ENCODE measurements at places on chromosomes 1 and 21.
A peak's percentile ranks its signal among the peaks of the same experiment; 100 is the strongest.

DNA sequence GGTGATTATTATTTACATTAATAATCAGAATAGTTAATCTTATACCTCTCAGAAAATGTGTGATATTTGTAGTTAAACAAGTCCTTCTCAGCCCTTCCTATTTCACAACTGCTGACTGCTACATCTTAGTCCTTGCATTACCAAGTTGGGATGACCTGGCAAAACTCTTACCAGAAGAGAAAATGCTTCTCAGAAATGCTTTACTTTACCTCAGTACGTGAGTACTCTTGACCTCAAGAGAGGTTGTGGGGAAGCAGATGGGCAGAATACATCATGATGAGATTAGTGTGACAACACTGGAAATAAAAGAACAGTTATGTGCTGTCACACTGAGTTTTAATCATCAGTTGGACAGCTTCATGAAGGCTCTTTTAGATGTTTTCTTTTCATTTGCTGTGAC, 16.2 kb downstream of the CFAP126 start:
- peak; percentile 11 for DNase-seq

DNA sequence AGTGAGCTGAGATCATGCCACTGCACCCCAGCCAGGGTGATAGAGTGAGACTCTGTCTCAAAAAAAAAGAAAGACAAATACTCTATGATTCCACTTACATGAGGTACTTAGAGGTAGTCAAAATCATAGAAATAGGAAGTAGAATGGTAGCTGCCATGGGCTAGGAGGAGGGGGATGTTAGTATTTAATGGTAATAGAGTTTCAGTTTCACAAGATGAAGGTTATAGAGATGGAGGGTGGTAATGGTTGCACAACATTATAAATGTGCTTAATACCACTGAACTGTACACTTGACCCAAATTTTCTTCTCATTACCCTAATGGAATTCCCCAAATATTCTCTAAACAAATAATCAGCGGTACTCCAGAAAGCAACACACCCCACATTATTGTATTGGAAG, 12.8 kb downstream of the EIF2B3 start:
- DNase-seq = no peak

- no peak for DNase-seq
Observed at GRCh38 chr21:17930093-17930492, 110.9 kb upstream of the C21orf91 start.

GRCh38 chr1:47646676-47647075, 208.8 kb downstream of the FOXD2 start:
- no peak for DNase-seq

DNA sequence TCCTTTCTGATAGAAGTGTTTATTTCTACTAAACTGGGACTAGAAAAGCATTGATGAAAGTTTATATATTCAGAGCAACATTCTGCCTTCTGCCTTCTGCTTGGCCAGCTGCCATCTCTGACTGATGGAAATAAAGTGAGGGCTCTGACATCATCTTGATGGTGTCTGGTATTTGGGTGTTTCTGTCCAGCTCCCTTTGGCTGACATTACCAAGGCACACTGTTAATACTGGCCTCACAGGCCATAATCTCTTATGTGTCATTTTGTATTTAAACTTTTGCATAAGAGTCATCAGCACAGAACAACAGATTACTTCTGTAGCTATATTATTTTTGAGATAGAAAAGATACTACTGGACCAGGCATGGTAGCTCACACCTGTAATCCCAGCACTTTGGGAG, 216.9 kb downstream of the RYR2 start:
- no peak for DNase-seq

GRCh38 chr1:199510314-199510713, 517.2 kb upstream of the NR5A2 start:
- DNase-seq = no peak

DNA sequence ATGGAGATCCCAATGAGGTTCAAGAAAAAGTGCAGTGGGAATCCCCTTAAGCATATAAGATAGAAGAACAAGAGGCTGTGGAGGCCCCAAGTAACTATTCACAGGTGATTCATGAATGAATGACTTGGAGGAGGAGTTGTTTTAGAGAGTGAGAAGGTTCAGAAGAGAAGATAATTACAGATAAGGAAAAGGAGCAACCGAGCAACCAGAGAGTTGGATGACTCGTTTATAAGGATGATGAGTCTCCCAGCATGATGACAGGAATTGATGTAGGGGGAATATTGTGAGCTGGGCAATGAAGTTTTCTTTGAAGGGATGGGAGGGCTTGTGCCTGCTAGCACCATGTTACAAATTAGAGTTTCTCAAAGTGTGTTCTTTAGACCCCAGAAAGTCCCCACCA, 9.8 kb downstream of the C8A start:
- DNase-seq = no peak

DNA sequence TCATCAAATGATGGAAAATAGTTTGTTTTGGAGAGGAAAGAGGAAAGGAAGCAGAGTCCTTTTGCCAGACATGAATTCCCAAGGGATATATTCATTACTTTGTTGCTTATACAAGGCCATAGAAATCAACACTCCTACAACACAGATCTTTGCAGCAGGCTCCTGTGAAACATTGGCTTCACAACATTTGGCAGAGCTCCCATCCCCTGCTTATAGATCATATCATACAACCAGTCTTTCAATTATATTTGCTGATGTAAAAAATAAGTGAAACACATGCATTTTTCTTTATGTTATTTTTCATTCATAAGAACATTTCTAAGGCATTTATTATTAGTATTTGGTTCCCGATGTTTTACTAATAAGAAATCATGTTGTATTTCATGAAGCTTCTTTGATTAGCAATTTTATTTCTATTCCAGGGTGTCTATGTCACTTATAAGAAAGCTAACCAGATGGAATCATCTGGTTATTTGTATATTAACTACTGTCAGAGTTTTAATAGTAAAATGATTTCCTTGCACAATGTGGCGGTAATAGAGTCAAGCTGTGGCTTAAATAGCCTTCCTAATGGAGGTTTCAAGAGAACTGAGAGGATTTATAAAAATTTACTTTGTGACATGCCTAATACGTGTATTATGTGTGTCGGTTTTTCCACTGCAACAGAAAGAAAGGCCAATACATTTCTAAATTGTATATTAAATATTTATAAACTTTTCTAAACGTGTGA, 470.3 kb upstream of the NCAM2 start:
- DNase-seq = no peak

DNA sequence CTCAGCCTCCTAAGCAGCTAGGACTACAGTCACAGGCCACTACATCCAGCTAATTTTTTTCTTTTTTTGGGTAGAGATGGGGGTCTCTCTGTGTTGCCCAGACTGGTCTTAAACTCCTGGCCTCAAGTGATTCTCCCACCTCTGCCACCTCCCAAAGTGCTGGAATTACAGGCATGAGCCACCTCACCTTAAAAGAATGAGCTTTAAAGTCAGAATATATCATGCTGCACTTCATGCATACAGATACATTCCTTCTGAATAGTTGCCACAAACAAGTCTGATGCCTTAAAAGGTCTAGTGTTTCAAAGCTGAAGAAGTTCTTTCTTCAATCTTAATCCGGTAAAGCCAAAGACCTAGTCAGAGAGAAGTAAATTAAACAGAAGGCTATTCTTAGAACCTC, 23.8 kb upstream of the CPLANE2 start:
- DNase-seq = peak; percentile 30

GRCh38 chr21:29022166-29022565, 2.3 kb upstream of the USP16 start:
- DNase-seq = no peak

GRCh38 chr1:9651565-9652378, at the start of gene PIK3CD:
TSS of gene PIK3CD (plus strand) at chr1:9651731. CDS start at chr1:9710456, 58,725 bp downstream.
- peak; percentile 36 for DNase-seq

- DNase-seq = no peak
Observed at GRCh38 chr1:192489047-192489446, 86.5 kb upstream of the RGS1 start.

- DNase-seq = no peak
Observed at GRCh38 chr21:39318091-39318959, 4.9 kb upstream of the BRWD1 start.

GRCh38 chr1:185412385-185413087, 95.5 kb upstream of the IVNS1ABP start:
- no peak for DNase-seq

DNA sequence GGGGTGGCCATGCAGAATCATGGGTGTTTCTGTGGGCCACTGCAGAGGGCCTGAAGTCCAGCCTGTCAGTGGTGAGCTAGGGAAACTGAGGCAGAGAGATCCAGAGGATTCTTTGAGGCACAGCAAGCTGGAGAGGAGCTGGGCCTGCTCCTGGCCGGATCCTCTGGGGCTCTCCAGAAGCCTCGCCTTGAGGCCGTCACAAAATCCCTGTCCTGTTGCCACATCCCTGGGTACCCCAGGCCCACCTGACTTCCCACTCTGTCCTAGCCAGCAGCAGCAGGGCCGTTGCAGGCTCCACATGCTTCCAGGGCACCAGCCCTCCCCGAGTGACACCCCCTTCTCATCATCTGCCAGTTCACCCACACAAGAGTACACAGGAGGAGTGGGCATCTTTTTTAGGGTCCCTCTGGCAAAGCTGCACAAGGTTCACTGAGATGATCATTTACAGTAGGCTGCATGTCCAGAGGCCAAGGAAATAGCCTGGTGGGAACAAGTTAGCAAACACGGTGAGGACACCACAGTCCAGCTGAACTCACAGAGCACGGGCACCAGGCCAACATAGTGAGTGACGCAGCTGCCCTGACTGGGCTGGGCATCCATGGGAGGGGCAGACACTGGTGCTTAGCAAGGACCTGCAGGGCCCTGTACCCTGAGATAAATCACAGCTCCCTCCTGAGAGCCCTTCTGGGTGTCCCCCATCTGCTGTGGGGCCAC, 25.1 kb upstream of the TSPEAR start:
- no peak for DNase-seq

DNA sequence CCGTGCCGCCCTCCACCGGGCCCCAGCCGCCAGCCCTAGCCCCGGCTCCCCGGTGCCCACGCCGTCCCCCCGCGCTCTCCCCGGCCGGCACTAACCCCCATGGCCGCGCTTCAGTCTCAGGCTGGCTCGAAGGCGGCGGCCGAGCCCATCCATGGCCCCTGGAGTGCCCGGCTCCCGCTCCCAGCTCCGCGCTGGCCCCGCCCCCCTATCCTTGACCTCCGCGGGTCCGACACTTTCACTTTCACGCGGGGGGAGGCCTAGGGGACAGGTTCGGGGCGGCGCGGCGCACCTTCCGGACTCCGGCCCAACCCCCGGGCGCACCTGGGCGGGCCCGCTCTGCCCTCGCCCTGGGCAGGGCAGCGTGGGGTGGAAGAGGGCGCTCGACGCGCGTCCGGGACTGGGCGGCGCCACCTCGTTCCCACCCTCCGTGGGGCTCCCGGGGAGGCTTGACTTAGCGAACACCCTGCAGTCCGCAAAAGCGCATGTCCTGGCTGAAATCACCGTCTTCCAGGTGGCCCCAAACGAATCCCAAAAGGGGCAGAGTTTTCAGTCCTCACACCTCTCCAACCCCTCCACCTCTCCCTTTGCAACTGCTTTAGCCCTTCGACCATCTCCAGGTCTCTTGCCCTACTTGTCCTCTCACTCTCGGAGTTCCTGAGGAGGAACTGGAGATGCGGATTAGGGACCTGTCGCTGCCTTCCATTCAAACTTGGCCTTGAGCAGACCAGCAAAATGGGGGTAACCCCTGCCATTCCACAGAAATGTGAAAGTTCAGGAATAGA, 3.9 kb upstream of the DENND2D start:
- no peak for DNase-seq

GRCh38 chr1:236176337-236177336, 34.3 kb downstream of the GPR137B start:
- peak; percentile 24 for DNase-seq

GRCh38 chr1:24327891-24328290, 8.7 kb downstream of the GRHL3 start:
- DNase-seq = no peak

DNA sequence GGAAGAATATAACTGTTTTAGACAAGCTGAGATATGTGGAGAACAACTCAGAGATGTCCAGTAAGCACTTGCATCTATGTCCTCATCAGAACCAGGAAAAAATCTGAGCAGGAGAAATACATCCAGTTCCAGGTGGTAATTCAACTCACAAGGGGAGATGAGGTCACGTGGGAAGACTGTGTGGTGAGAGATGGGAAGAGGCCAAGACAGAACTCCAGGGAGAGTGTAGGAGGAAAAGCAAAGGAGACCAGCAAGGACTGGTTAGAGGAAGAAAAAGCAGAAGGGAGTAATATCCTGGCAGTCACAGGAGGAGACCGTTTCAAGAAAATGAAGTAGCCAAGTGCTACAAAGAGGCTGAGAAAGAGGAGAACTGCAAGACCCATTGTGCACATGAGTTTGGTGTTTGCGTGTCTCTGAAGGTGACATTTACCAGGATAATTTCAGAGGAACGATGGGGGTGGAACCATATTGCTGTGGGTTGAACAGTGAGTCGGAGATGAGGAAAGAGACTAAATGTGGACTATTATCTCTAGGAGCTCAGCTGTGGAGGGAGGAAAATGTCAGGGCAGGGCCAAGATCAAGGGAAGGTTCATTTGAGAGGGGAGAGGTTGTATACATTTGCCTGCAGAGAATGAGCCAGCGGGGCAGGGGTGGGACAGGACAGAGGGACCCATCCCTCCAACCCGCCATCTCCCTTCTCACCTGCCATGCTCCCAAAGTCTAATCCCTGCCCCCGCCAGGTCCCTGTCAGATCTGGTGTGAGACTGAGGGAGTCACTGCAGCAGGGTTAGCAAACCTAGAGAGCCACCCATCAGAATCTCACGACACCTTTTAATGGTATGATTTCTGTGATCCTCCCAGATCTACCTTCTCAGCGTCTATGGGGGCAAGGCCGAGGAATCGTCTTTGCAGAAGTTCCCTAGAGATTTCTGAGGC, 24.9 kb downstream of the SUSD4 start:
- DNase-seq = no peak

- DNase-seq = no peak
Observed at GRCh38 chr1:61506944-61507500, 217.9 kb downstream of the TM2D1 start.

DNA sequence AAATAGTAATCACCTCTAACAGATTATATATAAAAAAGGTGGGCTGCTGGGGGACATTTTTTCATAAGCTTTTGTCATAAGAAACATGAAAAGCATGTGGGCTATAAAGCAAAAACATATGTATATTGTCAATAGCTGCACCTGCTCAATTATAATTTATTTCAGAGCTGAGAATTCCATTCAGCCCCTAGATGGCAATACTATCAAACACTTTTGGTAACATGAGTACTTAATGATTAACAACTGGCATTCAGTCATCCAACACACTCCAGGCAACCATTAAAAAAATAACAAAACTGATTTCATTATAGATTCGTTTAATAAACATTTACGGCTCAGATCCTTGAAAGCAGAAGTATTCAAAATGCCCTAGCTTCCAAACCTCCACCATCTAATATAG, 115.1 kb downstream of the KCTD3 start:
- DNase-seq = no peak

DNA sequence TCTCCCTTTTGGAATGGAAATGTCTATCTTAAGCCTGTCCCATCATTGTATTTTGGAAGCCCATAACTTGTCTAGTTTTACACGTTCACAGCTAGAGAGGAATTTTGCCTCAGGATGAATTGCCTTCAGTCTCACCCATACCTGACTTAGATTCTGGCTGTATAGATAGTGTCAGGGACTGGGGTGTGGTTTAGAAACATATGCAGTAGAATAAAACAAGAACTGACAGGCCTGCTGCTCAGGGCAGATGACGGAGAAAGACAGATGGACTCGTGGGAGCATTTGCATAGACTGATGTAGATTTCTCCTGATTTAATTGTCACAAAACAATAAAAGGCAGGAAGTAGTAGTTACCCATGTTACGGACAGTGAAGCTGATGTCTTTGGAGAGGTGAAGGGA, 166.7 kb downstream of the UCK2 start:
- no peak for DNase-seq

- DNase-seq = no peak
Observed at GRCh38 chr21:39321424-39321823, 8.0 kb upstream of the BRWD1 start.
